Calu3 (cell line): ENCODE measurements at places on chromosomes 11 and 22. TPM values are rescaled to one million over a fixed set of nuclear protein-coding genes. Genes with fewer than 3 reads are reported as not detected.

BTBD18 gene
- total RNA-seq, result not detected in 2 replicates

APOBEC3B gene
- 43.2 and 43.3 TPM in 2 replicates for total RNA-seq

ZNF143 gene
- 20.4 and 28.7 TPM in 2 replicates for total RNA-seq

SMTNL1 gene
- total RNA-seq, result not detected in 2 replicates

HTR3A gene
- 0.42 TPM in 1 of 2 replicates, not detected in the other for total RNA-seq

ASCL2 gene
- total RNA-seq, result not detected in 2 replicates

PHOX2A gene
- total RNA-seq, result not detected in 2 replicates

MAJIN gene
- total RNA-seq, result 0.56 TPM in 1 of 2 replicates, not detected in the other

ANO5 gene
- 4.3 and 6.0 TPM in 2 replicates for total RNA-seq

MRGPRF gene
- total RNA-seq, result 0.14 and 0.15 TPM in 2 replicates

FOLR3 gene
- total RNA-seq, result not detected in 2 replicates

DNA sequence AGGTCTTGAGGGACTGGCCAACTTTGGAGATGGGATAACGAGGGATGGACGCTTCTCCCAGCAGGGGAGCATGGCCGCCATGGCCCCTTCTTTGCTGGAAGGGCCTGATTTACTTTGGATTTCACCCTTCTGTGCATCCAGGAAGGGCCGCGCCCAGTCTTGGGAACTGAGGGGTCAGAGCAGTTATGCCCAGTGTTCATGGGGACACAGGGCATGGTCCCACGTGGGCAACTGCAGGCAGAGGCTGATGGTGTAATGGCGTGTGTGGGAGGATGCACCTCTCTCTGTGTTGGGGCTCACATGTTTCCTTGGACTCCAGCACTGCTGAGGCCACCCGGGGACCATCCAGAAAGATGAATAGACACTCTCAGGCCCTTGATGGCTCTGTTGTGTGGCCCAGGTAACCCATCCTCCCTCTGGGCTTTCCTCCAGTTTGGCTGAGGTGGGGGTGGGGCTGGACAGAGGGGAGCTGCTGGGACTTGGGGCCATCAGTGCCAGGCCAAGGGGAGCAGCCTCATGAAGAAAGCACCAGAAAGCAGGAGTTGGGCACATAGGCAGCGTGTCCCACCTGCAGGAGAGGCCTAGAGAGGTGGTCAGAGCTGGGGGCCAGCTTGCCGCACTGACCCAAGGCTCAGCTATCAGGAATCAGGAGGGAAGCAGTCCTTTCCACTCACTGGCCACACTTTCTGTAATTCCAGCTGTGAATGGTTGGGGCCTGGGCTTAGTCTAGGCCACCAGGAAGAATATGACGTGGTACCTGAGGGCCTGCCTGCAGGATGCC lies 1033.9 kb downstream of the TBC1D22A start:
- DNase-seq, result no peak

GRCh38 chr11:33687733-33688479 lies 12.7 kb downstream of the C11orf91 start:
- peak; percentile 75 for DNase-seq

- DNase-seq, result no peak
These were observed 248.1 kb downstream of the CTTN start for GRCh38 chr11:70646272-70647049.

- DNase-seq, result no peak
These were observed 24.4 kb downstream of the TPBGL start for GRCh38 chr11:75264971-75265370.

- DNase-seq, result peak; percentile 57
These were observed 133.4 kb downstream of the DBX1 start for GRCh38 chr11:20026629-20027555.

DNA sequence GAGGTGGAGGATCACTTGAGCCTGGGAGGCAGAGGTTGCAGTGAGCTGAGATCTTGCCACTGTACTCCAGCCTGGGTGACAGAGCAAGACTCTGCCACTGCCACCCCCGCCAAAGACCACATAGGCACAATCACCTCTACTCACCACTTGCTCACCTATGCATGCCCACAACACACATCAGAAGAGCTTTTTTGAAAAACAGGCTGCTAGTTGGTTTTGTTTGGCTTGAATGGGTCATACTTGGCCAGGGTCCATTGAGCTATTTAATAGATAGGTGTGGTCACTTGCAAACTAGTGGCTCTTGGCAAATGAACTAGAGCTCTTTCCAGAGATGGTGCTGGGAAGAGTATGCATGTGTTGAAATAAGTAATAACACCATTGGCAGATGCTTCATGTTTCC lies 80.1 kb downstream of the EMSY start:
- peak; percentile 39 for DNase-seq

DNA sequence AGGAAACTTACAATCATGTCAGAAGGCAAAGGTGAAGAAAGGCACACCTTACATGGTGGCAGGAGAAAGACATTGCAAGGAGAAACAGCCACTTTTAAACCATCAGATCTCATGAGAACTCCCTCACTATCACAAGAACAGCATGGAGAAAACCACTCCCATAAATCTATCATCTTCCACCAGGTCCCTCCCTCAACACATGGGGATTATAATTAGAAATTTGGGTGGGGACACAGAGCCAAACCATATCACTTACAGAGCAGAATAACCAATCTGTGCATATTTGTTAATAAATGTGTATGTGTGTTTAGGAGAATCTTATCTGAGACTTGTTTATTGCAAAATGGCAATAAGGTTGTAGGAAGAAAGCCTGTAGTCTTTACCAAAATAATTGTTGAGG lies 205.2 kb upstream of the ANO3 start:
- no peak for DNase-seq

- no peak for DNase-seq
These were observed 1.1 kb downstream of the OSBP start for GRCh38 chr11:59614277-59615119.

DNA sequence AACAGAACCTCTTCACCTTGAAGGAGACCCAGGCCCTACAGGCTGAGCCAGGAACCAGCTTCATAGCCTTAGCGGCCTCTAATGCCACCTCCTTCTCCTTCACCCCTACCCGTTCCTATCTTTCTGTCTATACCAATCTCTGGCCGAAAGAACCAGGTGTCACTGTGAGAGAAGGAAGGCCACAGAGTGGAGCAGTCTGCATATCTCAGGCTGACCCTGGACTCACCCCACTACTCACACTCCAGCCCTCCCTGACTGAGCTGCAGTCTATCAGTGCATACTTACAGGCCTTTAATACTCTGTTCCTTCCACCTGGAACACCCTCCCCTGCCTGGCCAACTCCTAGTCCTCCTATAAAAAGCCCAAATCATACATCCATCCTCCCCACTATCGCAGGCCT lies 32.7 kb downstream of the ARAP1 start:
- no peak for DNase-seq

DNA sequence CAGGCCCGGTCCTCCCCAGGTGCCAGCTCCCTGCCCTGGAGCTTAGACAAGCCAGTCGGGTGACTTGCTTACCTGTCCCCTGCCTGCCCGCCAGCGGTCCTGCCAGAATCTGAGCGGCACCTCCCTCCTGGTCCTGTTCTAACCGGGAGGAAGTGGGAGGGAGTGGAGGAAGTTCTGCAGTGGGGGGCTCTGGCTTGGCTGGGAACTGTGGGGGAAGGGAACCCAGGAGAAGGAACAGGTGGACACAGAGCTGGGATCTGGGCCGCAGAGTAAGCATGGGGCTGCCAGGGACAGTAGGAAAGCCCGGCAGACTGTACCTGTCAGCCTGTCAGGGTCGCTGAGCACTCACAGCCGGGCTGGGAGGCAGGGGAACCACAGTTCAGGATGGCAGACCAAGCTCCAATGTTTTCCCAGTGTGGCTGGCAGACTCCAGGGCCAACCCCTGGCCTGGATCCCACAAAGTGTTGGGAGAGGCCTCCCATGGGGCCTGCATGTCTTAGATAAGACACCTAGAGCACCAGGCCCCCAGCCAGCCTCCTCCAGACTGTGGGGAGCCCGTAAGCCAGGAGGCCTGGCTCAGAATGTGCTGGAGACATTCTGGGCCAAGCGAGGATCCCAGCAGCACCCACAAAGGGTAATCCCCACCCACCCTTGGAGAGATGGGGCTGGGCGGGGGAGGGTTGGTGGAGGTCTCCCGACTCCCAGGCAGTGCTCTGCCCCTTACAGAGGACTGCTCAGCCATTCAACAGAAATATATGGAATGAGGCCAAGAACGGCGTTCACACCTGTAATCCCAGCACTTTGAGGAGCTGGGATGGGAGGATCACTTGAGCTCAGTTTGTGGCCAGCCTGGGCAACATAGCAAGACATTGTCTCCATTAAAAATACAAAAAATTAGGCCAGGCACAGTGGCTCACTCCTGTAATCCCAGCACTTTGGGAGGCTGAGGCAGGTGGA lies 2.3 kb downstream of the CYB5R3 start:
- no peak for DNase-seq

GRCh38 chr11:8917157-8917825 lies 6.3 kb downstream of the AKIP1 start:
- no peak for DNase-seq

DNA sequence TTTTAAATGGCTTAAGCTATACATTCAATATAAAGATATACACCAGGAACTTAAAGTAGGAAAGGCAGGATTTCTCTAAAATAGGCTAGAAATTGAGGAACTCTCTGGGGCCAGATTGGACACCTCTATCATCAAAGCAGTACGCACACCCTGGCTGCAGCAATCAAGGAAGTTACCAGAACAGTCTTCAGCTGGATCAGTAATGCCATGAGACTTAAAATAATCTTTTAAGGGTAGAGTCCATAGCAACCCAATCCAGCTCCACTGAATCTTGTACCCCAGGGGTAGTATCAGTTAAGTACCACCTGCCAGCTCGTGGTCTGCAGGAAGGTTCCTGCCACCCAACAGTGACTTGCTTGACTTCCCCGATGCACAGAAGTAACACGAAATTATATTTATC lies 3.0 kb downstream of the RDX start:
- no peak for DNase-seq

DNA sequence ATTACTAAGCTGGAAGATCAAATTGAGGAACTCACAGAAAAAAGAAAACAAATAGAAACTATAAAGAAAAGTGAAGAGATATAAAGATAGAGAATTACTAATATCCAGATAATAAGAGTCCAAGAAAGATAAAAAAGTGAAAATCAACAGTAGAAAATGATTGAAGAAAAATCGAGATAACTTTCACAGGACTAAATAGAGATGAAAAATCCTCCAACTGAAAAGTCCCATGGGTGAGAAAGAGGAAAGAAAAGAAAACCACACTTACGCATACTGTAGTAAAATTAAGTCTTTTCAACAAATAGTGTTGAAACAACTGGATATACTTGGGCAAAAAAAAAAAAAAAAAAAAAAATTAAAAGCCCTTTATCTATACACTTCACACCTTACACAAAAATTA lies 60.0 kb downstream of the ENTHD1 start:
- no peak for DNase-seq

DNA sequence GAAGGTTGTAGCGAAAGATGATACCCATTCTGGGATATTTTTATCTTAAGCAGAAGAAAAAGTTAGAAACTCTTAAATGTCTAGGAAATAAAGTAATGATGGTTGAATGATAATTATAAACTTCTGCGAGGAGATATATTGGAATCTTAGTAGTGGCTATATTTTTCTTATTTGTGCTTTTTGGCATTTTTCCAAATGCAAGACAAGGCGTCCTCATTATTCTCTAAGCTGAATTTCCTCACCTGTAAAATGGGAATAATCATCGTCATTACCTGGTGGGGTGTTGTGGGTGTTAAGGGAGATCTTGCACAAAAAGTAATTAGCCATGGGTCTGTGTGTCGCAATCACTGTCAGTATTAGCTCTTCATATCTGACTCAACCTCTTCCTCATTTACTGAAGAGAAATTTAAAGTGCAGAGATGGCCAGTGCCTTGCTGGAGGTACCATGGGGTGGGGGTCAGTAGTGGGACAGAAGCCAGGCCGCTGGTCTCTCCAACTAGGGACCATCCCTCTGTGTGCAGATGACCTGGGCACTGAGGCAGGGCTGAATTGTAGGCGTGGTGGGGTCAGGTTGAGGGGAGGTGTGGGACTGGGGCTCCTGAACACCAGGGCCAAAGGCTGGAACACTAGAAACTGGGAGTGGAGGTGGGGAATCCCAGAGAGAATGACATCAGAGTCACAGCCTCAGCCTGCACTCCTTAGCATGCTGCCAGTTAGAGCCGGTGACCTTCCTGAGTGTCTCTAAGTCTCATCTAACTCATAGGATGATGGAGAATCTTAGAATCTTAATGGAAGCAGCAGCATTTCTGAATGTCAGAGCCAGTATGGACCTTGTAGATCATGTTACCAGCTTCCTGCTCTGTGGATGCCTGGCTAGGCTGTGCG lies 4.1 kb downstream of the PITPNM1 start:
- DNase-seq, result no peak

GRCh38 chr11:45655347-45655756 lies 10.1 kb downstream of the CHST1 start:
- DNase-seq, result peak; percentile 80

- no peak for DNase-seq
These were observed 181.6 kb downstream of the MSANTD4 start for GRCh38 chr11:105840391-105840790.

- no peak for DNase-seq
These were observed 2.5 kb downstream of the CELF1 start for GRCh38 chr11:47550288-47551047.

GRCh38 chr22:46445771-46446420 lies 91.5 kb downstream of the CELSR1 start:
- no peak for DNase-seq

- no peak for DNase-seq
These were observed 11.5 kb upstream of the CRKL start for GRCh38 chr22:20905415-20906386.

- peak; percentile 24 for DNase-seq
These were observed at the start of gene LRRC32 for GRCh38 chr11:76670485-76671236. TSS of gene LRRC32 (minus strand) at chr11:76670747. CDS start at chr11:76665954, 4,793 bp downstream.

- no peak for DNase-seq
These were observed 209.2 kb upstream of the NARS2 start for GRCh38 chr11:78783846-78784245.

GRCh38 chr11:66333896-66334604 lies 2.2 kb downstream of the RIN1 start:
- no peak for DNase-seq

- no peak for DNase-seq
These were observed 33.2 kb downstream of the HORMAD2 start for GRCh38 chr22:30113494-30113893.

DNA sequence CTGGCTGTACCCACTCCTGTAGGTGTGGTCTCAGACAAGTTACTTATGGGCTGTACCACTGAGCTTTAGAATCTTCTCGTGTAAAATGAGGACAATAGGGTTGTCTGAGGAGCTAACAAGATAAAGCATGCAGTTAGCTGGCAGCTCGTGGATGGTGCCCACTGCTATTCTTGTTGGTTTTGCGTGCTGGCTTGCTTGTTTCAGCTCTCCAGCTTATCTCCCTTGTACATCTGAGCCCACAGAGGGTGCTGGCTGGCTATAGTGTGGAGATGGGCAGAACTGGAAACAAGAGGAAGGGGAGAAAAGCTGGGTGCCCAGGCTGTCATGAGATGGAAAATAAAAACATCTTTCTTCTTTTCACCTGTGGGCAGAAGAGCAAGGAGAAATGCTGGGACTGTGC lies 46.5 kb upstream of the GALNT18 start:
- no peak for DNase-seq
